ENCODE measurements at places on chromosomes 16 and 17. TPM values are rescaled to one million over a fixed set of nuclear protein-coding genes. Genes with fewer than 3 reads are reported as not detected.

DNA sequence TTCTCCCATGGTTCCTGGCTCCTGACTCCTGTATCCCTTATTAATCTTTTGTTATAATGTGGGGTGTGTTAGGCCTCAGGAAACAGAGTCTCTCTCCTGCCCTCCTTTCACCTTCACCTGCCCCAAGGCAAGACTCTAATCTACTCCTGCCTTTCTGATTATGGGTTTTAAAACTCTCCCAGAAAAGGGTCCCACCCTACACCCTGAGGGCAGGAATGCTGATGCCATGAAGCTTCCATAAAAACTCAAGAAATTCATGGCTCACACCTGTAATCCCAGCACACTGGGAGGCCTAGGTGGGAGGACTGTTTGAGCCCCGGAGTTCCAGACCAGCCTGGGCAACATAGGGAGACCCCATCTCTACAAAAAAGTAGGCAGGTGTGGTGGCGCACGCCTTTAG lies 18.6 kb upstream of the SRCAP start:
- H3K27ac ChIP-seq = no peak overlapping the region
- no peak overlapping the region for H3K4me3 ChIP-seq
- H3K27me3 ChIP-seq = peaks cover 7% of the 10 kb centered on the region
- no peaks in the 10 kb centered on the region for H3K4me1 ChIP-seq

DNA sequence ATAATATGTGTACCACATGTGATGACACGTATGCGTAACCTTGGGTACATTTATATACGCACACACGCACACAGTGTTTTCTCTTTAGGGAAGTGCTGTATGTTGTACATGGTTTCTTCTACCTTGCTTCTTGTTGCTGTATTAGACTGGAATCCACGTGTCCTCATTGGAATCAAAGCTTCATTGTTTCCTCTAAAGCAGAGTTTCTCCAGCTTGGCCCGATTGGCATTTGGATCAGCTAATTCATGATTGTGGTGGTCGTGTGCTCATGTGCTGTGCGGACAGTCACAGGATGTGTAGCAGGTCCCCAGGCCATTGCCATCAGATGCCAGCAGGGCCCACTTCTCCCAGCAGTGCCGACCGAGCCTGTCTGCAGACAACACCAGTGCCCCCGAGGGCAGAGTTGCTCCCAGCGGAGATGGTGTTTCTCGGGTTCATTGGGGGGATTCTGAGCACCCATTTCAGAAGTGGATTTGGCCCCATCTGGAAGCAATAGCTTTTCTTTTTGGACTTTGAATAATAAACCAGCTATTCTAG lies 148.4 kb downstream of the RPTOR start:
- H3K27ac ChIP-seq = no peak overlapping the region
- H3K4me3 ChIP-seq = no peak overlapping the region
- peaks cover 5% of the 10 kb centered on the region for H3K36me3 ChIP-seq
- H3K4me1 ChIP-seq = peaks cover 15% of the 10 kb centered on the region
- H3K27me3 ChIP-seq = no peaks in the 10 kb centered on the region
- DNase-seq = no peak

- H3K27me3 ChIP-seq = peaks cover 22% of the 10 kb centered on the region
- DNase-seq = no peak
- no peaks in the 10 kb centered on the region for H3K36me3 ChIP-seq
- no peak overlapping the region for H3K4me3 ChIP-seq
- H3K4me1 ChIP-seq = peaks cover 8% of the 10 kb centered on the region
These were observed 45.9 kb downstream of the C16orf95 start for GRCh38 chr16:87271256-87271655.

DNA sequence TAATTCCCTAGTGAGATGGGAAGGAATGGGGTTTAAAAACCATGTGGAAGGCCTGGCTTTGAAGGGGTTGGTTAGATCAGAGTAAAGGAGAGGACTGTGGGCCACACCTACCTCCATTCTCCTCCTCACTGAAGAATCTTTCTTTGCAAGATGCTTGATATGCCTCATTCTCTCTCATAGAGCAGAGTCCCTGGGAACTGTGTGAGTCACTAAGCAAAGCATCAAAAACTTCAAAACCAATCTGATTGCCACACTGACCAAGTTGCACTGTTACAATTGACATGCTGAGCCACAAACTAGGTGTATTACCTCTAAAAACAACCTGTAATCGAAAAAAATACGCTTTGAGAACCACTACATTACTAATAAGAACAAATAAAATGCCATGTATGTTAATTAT lies 2.0 kb downstream of the TUBD1 start:
- H3K4me1 ChIP-seq = peaks cover 22% of the 10 kb centered on the region
- no peaks in the 10 kb centered on the region for H3K27me3 ChIP-seq
- H3K4me3 ChIP-seq = peak overlapping the region; percentile 16
- H3K27ac ChIP-seq = no peak overlapping the region

GRCh38 chr16:7755347-7755882 lies 422.8 kb downstream of the RBFOX1 start:
- no peak for DNase-seq
- no peak overlapping the region for H3K27ac ChIP-seq
- no peak overlapping the region for H3K4me3 ChIP-seq
- H3K27me3 ChIP-seq = peaks cover 4% of the 10 kb centered on the region
- H3K4me1 ChIP-seq = no peaks in the 10 kb centered on the region

DNA sequence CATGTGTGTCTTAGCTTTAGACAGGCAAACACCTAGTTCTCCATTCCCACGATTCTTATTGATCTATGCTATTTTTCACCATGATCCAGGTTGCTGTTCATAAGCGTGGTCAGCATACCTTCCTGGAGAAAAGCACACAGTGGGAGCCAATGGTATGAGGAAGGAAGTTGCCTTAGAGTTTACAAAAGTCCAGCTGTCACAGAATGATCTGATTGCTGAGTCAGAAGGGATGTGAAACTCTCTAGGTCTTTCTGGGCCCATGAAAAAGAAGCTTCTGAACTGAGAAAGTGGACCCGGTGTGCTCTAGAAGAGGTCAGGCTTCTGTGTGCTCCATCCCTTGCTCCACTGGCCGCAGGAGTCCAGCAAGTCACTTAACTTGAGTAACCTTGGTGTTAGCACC lies 71.0 kb upstream of the CCL1 start:
- H3K4me1 ChIP-seq = peaks cover 4% of the 10 kb centered on the region
- no peak overlapping the region for H3K4me3 ChIP-seq
- no peak for DNase-seq
- H3K36me3 ChIP-seq = no peaks in the 10 kb centered on the region

DNA sequence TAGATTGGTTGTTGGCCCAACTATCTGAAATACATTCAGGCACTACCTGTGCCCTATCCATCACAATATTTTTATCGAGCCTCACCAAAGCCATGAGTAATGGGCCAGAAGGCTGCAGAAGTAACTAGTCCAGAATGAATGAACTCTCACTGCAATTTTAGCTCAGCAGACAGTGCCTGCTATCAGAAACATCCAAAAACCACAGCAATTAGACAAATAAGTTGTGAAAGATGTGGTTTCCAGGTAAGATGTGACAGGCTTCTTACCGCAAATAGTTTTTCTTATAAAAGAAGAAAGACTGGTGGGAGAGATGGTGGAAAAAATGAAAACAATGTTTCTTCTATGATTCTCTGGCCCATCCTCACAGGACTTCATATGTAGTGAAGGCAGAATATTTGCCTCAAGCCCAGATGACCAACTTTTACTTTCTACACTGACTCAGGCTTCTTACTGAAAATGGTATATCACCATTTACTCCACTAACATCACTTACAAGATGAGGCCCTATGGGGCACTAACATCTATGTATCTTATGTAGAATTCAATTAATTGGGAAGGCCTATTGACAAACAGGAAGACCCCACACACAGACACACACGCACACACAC lies 9.8 kb upstream of the RFFL start:
- DNase-seq = no peak
- H3K27me3 ChIP-seq = no peaks in the 10 kb centered on the region
- peaks cover 12% of the 10 kb centered on the region for H3K4me1 ChIP-seq
- H3K36me3 ChIP-seq = no peaks in the 10 kb centered on the region
- H3K27ac ChIP-seq = no peak overlapping the region

DNA sequence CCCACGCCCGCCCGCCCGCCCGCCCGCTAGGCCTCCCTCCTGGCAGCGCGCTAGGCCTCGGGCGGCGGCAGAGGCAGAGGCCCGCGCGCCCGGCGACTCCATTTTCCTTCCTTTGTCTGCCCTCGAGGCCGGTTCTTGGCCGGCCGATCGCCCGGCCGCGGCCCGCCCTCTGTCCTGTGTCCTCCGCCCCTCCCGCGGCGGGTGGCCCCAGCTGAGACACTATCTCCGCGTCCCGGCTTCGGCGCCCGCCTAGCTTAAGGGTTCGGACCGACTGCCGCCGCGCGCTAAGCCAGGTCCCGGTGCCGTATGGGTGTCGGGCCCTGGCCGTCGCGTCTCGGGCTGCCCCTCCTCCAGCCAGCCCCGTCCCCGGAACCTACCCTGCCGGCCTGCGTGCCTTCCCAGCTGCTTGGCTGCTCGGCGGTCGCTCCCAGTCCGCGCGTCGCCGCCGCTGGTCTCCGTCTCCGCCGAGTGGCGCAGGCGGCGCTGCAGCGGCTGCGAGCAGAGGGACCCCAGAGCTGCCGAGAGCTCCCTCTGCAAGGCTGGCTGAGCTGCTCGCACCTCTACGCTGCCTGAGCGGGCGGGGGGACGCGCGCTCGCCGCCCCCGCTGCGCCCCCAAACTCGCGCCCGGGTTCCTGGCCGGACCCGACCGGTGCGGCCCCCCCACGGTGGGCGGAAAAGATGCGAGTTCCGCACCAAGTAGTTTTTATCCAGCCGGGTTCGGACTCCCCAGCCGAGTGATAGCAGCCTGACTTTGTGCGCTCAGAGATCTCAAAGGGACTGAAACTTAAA lies 787 bp downstream of the CTCF start:
- H3K36me3 ChIP-seq = no peaks in the 10 kb centered on the region
- peak overlapping the region; percentile 86 for H3K4me3 ChIP-seq
- no peaks in the 10 kb centered on the region for H3K27me3 ChIP-seq
- peak overlapping the region; percentile 97 for H3K27ac ChIP-seq
- peaks cover 20% of the 10 kb centered on the region for H3K4me1 ChIP-seq

DNA sequence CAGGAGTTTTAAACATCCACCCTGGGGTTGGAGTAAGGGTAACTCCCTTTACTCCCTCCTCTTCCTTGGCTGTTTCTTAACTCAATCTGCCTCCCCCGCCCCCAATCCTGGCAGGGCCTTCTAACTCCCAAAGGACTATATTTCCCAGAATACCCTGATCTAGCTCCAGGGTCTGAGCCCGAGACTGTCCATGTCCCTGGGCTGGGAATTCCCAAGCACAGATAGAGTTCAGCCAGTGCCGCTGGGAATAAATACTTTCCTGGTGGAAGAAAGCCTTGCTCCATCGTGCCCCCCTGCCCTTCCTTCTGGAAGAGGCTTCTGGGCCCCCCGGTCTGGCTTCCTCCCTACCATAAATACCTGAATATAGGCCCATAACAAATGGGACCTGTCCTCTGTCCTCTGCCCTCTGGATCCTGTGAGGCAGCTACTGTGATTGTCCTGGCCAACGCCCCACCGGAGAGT lies 10.2 kb downstream of the BAHCC1 start:
- H3K36me3 ChIP-seq = no peaks in the 10 kb centered on the region
- no peak for DNase-seq
- no peaks in the 10 kb centered on the region for H3K27me3 ChIP-seq
- peaks cover 69% of the 10 kb centered on the region for H3K4me1 ChIP-seq
- H3K27ac ChIP-seq = peak overlapping the region; percentile 82

DNA sequence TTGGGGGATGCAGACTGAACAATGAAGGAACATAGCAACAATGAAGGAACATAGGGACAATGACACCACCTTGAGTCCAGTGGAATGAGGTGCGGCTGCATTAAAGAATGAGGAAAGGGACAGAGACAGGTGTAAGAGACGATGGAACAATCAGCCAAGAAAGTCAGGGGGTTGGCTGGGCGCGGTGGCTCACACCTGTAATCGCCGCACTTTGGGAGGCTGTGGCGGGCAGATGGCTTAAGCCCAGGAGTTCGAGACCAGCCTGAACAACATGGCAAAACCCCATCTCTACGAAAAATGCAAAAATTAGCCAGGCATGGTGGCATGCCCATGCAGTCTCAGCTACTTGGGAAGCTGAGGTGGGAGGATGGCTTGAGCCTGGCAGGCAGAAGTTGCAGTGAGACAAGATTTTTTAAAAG lies 13.6 kb upstream of the CBFB start:
- no peak overlapping the region for H3K27ac ChIP-seq
- no peaks in the 10 kb centered on the region for H3K27me3 ChIP-seq
- no peaks in the 10 kb centered on the region for H3K36me3 ChIP-seq

DNA sequence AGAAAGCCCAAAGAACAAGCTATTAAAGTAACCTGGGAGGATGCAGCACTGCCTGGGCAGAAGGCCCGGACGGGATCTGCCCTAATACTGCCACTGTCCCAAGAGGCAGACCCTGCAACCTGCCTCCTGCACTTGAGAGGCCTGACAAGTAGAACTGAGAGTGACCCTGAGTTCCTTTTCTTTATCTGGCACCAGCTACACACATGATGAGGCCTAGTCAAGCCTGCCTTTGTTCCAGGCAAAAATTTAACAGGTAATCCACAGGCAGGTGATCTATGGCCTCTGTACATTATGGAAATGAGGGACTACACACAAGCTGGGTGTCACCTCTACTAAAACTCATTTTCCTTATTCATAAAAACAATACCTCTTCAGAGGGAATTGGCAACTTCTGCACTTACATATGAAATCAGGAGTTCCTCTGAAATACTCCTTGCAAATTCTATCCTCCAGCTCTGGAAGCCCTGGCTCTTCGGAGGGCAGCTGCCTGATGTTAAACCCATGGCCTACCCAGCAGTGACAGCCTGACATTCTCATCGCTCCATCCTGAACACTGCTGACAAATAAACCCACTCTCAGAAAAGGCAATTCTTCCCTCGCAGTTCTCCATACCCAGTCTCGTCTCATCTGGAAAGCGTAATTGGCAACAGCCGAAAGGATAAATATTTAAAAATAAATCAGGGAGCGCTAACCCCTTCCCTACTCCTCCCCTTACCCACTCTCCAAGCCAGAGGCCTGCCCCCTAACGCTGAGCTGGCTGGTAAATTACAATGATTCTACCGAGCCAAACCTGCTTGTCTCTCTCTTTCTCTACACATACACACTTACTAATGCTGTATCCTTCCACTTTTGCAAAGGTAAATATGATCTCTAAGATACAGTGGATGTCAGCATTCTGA lies 2.5 kb upstream of the ZFHX3 start:
- H3K36me3 ChIP-seq = no peaks in the 10 kb centered on the region
- H3K4me1 ChIP-seq = peaks cover 29% of the 10 kb centered on the region
- H3K27ac ChIP-seq = no peak overlapping the region
- no peak overlapping the region for H3K4me3 ChIP-seq

- no peak for DNase-seq
- H3K27me3 ChIP-seq = peaks cover 56% of the 10 kb centered on the region
- peaks cover 11% of the 10 kb centered on the region for H3K36me3 ChIP-seq
- H3K4me3 ChIP-seq = no peak overlapping the region
These were observed 8.6 kb downstream of the KRT10 start for GRCh38 chr17:40813804-40814203.

ALOXE3 gene
- not detected for total RNA-seq

PLEKHH3 gene
- total RNA-seq = 37.8 TPM

EPX gene
- total RNA-seq = not detected

WSB1 gene
- 799 TPM for total RNA-seq

TTYH2 gene
- total RNA-seq = 16.8 TPM

CAPNS2 gene
- total RNA-seq = 2.2 TPM

MPP2 gene
- 11.6 TPM for total RNA-seq

XYLT1 gene
- total RNA-seq = 11.8 TPM

Measured in mesothelial cell of epicardium (in vitro differentiated cells).